MV-4-11 (cell line): ENCODE measurements at places on chromosomes 4 and X.

GRCh38 chr4:2245787-2246275 is 3.9 kb upstream of the HAUS3 start:
- no peak for DNase-seq

- no peak for DNase-seq
Measured at GRCh38 chr4:2256781-2257191, 5.1 kb downstream of the MXD4 start.

- peak; percentile 57 for DNase-seq
Measured at GRCh38 chr4:148216866-148217814, 225.1 kb downstream of the NR3C2 start.

GRCh38 chr4:183898456-183898855 is 6.7 kb upstream of the STOX2 start:
- no peak for DNase-seq

DNA sequence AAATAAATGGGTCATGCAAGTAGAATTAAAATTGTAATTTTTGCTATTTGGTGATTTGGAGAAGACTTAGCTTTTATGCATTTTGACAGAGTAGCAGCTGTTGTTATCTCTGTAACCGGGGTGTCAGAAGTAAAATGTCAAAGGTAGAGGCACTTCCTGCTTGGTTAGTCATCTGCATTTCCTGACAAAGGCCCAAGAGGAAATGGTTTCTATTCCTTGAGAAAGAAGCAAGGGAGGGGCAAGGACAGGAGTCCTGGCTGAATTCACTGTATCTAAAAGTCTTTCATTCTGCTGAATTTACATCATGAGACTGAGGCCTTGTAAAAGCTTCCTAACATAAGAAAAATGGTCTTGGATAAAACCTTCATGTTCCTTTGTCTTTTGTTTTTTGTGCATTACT is 550.9 kb upstream of the BOD1L1 start:
- DNase-seq = peak; percentile 59

DNA sequence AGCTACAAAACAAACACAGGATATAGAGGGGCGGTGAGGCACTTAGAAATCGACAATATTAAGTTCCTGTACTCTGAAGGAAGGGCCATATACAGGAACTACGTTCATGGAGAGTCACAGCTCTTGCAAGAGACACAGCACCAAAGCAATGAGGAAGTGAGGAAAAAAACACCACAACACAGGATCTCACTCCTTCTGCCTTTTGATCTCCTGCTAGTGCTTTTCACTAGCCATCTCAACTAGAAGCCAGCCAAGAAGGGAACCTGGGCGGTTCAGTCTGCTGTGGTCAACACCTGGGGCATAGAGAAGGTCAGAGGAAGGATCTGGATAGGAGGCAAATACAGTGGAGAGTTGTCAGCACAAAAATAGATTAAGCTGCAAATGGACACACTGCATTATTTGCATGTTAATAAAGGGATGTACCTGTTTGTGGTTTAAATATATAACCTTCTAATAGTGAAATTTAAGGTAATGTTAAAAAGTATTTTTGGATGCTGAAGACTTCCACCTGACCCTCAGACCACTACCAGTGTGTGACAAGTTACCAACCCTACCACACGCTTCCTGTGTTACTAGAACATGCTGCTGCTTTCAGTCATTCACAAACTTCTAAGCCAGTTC is 104.6 kb downstream of the DTHD1 start:
- DNase-seq = peak; percentile 90

GRCh38 chrX:139933904-139934303 is 1.1 kb upstream of the ATP11C start:
- DNase-seq = no peak

- no peak for DNase-seq
Measured at GRCh38 chrX:39720945-39721344, 376.8 kb downstream of the BCOR start.

DNA sequence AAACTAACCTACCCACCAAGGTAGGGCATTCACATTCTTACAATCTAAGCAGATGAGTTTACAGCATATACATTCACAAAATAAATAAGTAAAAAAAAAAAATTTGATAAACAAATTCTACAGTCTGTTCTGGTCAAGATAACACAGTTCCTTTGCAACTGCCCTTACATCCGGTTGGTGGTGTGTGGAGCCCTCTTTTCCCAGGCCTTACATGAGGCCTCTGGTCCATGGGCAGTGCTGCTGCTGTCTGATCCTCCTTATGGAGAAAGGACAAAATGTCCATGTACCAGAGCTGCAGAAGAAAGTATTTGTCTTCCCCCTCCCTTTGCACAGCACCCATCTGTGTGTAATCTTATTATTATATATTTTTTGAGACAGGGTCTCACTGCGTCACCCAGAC is 2.2 kb upstream of the SEPTIN11 start:
- DNase-seq = no peak

DNA sequence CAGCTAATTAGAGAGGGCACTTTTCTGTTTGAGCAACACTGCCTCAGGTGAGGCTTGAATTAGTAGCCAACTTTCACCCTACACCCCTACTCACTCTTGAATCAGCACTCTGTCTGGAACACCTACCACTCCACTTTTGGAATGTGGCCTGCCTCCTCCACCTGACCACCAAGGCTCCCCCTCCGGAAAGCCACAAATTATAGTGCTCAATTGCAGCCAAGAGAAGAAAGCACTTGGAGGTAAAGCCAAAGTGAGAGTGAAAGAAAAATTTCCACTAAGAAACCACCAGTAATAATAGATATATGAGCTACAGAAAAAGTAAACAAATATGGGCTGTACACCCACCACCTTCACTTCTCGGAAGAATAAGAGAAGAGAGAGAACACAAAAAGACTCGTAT is 41.1 kb downstream of the PPP3CA start:
- no peak for DNase-seq

- DNase-seq = peak; percentile 22
Measured at GRCh38 chr4:53005808-53006207, 143.7 kb downstream of the RASL11B start.

DNA sequence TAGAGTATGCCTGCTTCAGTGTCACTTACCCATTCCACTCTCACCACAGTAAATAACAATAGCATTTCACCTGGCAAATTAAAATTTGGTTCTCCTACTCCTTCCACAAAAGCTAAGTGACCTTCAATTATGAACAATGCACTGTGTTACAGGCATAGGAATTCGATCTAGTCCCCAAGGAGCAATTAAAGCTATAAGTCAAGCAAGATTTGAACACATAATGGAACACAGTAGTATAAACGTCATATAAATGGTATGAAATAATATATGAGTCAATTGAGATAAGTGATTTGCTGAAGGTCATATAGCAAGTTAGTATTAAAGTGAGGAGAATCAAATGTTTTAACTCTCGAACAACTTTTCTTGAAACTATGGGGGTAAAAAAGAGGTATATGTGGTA is 65.8 kb downstream of the ARAP2 start:
- DNase-seq = no peak

DNA sequence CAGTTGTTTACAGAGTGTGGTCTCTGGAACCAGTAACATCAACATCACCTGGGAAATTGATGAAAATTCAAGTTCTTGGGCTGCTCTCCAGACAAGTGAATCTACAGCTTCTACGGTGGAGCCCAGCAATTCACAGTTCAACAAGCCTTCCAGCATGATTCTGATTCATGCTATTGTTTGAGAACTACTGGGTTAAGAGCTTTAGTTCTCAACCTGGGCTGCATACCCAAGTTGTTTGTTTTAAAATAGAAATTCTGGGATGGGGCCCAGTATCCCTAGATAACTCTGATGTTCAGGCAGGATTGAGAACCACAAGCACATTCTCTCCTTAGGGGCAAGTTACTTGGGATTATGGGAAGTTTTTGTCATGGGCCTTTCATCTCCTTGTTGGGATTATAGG is 37.9 kb upstream of the PGK1 start:
- DNase-seq = no peak

DNA sequence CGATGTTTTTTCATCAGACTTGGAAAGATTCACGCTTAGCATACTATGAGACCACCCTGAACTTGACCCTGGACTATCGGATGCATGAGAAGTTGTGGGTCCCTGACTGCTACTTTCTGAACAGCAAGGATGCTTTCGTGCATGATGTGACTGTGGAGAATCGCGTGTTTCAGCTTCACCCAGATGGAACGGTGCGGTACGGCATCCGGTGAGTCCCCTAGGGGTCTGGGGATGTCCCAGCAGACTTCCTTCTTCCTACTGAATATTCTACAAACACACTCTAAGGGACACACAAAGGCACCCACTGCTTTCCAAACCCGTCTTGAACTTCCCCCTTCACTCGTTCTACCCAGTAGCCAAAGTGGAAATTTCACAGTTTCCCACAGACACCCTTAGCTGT is 9.3 kb downstream of the GABRQ start:
- no peak for DNase-seq
